Activated CD4-positive, CD25-positive, alpha-beta regulatory T cell (primary cell): ENCODE measurements at places on chromosomes 11 and 22.

DNA sequence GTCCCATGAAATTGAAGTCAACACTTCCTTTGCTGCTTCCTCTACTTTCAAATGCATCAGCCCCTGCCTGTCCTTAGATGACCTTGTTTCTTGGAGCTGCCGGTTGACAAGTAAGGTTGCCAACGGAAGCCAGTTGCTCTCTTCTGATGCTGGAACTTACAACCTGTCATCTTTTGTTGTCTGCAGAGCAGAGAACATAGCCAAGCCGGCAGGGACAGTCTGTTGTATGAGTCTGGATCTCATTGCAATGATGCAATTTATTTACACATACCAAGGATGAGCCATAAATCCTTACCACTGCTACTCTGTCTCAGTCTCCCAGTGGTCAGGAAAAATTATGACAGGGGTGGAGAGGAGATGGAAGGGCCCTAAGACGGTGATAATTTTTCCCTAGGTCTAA is 151.4 kb downstream of the BLID start:
- no peak for DNase-seq

DNA sequence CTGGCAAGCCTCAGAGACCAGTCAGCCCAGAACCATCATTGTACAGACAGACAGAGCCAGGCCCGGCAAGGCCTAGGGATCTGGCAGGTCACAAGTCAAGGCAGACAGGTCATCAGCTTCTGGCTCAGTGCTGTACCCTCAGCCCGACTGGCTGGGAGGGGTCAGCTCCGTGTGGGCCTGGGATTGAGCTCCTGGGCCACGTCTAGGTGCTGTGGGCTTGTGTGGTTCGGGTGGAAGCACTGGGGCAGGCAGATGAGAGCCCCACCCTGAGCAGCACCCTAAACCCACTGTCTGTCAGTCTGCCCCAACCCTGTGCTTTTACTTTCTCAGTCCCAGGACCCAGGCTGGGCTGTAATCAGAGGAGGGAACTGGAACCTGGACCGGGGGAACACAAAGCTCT is 26.9 kb upstream of the P2RY2 start:
- DNase-seq = no peak

GRCh38 chr11:32497951-32498350 is 62.6 kb upstream of the WT1 start:
- no peak for DNase-seq

- DNase-seq = no peak
Measured at GRCh38 chr22:28146401-28147314, 227.6 kb upstream of the PITPNB start.
